CD4-positive, alpha-beta T cell treated with Interleukin-2 at 100 ng/mL for 4 hours (primary cell): ENCODE measurements at places on chromosomes 16 and 17.

GRCh38 chr16:22300427-22301071 lies 3.3 kb downstream of the POLR3E start:
- DNase-seq: peak; percentile 51

GRCh38 chr16:70269471-70269870 lies 17.7 kb upstream of the EXOSC6 start:
- no peak for DNase-seq

GRCh38 chr17:28043741-28044140 lies 1.3 kb downstream of the NLK start:
- no peak for DNase-seq

DNA sequence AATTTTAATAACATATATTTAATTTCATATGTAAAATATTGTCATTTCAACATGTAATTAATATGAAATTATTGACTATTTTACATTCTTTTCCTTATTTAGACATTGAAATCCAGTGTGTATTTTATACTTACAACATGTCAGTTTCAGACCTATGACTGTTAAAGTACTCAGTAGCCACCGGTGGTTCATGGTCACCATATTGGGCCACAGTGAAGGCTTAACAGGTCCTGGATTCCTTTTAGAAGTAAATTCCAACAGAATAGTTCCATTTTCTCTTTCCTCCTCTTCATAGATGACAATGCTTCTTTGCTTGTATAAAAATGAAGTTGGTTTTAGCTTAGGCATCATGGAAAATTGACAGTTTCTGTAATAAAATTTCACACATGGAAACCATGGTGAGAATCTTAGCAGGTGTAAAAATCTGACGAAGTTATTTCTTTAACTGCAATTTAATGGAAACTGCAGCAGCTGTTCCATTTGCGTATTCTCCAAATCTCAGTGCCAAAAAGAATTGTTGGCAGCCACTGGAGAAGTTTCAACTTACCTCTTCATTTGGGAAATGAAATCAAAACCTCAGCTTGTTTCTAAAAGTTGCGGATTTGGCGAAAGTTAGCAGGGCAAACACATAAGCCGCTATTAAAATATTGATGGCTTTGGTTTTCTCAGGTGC lies 231.1 kb downstream of the CDH13 start:
- DNase-seq: no peak

DNA sequence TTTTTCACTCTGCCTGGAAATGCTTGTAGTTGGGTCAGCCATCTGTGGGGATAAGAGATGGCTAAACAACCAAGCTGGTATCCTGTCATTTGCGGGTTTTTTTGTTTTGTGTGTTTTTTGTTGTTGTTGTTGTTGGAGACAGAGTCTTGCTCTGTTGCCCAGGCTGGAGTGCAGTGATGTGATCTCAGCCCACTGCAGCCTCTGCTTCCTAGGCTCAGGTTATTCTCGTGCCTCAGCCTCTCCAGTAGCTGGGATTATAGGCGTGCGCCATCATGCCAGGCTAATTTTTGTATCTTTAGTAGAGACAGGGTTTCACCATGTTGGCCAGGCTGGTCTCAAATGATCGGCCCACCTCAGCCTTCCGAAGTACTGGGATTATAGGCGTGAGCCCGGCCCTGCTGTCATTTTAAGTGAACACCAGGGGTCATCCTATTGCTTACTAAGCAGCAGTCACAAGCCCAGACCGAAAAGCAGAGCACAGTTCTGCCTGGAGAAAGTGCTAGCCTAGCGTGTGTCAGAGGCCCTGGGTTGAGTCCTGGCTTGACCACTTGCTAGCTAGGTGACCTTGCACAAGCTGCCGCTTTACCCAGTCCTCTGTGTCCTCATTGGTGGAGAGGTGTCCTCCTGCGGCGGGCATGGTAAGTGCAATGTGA lies 4.6 kb downstream of the SMCR8 start:
- no peak for DNase-seq

DNA sequence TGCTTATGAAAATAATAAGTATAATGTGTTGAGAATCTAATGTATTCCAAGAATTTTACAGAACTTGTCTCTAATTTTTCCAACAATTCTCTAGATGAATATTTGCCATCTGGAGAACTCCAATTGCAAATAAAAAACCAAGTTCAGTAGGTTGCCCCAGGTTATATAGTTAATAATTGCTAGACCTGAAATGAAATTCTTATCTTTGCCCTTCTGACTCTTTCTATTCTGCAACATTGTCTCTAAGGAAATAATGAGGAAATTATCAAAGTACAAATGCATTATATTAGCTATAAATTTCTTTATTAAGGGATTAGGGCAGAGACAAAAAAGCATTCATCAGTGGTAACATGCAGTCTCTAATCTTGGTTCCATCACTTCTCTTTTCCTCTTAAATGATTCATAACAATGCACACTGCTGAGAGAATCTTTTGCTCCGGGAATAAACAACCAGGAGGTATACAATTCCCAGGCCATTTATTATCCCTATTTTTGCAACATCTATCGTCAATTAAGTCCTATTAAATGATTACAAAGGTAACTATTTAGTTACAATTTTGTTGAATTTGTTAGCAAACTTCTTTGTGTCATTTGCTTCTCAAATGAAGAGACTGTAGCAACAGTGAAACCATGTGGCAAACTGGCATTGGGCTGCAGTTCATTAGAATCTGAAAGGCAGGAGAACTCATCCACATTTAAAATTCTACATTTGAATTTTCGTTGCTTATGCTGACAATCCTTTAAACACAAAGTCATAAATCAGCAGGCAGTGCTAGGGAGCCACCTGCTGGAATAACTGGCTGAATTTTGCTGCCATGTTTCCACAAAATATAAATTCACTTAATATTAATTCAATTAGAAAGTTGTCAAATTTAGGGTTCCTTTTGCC lies 349.6 kb downstream of the KIF2B start:
- no peak for DNase-seq
